ENCODE measurements at places on chromosomes 7 and 10.

DNA sequence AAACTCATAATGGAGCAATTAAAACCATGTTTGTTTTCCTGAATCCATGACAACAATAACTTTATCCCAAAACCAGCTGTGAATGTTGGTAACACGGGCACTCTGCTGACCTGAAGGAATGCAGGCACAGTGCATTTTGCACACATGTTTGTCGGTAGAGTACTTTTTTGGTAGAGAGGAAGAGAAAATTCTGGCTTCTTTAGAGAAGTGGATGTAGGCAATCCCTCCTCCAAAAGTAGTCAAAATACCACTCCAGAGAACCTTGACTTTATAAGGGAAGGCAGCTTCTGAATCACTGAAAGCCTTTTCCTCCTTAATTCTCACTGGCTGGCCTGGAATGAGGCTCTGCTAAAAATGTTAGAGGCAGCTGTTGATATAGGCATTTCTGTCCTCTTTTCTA lies 15.8 kb upstream of the ACTA2 start:
- DNase-seq = no peak

- DNase-seq = no peak
Measured at GRCh38 chr10:1102831-1103230, 46.6 kb downstream of the WDR37 start.

GRCh38 chr7:155360495-155361345 lies 63.0 kb downstream of the INSIG1 start:
- no peak for DNase-seq

DNA sequence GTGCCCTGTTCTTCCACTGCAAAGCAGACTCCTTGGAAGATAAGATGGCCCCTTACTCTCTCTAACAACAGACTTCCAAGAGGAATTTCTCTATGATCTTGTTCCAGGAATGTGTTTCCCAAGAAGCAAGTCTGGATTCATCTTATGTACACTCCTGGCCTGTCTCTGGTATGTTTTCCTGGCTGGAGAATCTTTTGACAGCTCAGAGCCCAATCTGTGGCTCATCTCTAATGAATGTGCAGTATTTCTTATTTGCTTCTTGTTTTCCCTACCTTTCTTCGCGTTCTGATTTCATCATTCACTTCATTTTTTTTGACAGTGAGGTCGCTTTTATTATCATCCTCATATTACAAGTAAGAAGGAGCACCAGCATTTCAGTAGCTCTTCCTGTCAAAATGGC lies 53.0 kb upstream of the PITRM1 start:
- no peak for DNase-seq

GRCh38 chr7:46131916-46132795 lies 211.1 kb upstream of the IGFBP3 start:
- DNase-seq = no peak

DNA sequence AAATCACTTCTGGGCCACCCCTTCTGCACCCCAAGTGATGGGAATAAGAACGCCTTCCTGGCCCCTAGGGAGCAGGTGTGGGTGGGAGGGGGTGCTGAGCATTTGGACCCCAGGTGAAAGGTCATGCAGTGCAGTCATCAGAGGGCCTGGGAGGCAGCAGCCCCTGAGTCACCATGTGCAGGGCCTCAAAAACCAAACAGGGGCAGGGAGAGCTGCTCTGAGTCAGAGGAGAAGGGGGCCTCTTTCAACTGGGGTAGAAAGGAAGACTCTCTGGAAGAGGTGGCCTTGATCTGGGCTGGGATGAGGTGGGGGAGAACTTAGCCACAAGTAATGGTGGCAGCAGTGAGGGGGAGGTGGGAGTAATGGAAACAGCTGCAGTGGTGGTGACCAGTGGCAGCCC lies 164.3 kb downstream of the BUB3 start:
- DNase-seq = no peak

DNA sequence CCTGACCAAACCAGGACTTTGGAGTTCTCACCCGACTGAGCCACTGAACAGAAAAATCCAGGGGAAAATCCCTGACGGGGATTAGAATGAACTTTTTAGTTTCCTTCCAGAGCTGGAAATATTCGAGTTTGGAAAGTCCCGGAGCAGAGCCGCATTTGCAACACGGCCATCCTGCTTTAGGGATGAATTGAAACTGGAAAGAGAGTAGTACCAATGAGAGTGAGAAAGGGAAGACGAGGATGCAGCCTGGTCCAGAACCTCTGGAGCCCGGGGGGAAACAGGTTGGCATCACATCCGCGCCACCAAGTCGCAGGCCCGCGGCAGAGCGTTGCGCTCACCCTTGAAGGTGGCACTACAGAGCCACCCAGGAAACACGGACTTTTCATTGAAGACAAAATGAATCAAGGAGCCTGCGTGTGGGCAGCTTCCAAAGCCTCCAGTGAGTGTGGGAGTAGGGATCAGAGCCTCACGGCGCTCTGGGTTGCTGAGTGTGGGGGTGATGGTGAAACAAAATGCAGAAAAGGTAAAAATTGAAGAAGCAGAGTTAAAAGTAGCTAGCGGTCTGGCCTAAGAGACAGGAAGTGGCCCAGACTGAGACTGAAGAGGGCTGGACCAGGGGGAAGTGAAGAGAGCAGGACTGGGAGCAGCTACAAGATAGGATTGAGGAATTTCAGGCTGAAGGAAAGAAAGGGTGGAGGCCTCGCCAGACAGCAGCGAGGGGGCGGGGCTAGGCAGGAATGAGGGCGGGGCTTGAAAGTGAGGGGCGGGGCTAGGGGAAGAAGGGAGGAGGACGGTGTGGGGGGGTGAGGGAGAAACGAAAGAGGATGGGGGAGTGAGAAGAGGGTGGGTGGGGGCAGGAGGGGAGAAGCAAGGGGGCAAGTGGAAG lies 1.8 kb downstream of the SMURF1 start:
- peak; percentile 75 for DNase-seq

- peak; percentile 9 for DNase-seq
Measured at GRCh38 chr10:4306871-4307270, 519.1 kb upstream of the AKR1E2 start.

DNA sequence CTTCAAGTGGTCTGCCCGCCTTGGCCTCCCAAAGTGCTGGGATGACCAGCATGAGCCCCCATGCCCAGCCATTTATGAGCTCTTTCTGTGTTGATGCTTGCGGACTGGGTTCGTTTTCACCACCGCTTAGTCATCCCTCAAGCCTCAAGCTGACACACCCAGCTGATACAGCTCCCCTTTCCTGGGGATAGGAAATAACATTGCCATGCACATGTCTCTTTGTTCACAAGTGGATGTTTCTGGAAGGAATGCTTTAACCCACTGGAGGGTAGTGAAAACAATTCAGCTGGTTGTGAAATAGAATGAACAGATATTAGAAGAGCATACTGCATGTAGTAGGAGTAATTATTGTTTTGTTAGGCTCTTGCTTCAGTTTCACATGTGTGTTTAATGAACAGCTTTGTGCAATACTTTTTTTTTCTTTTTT lies 8.5 kb upstream of the METTL27 start:
- peak; percentile 60 for DNase-seq

DNA sequence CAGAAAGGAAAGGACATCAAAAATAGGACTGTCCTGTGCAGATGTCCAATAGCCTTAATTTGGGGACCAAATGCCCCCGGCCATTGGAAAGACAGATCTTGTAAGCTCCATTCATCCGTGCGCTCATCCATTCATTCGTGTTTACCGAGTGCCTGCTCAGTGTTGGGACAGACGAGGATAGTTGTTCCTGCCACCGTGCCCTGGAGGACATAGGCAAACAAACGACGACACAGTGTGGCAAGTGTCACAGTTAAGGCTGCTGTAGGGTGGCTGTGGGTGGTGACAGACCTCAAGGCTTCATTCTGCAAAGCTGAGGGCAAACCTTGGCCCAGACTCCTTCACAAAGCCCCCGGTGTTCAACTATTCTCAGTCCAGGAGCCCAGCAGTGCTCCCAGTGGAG lies 27.6 kb downstream of the MKI67 start:
- no peak for DNase-seq

- DNase-seq = no peak
Measured at GRCh38 chr7:24713850-24714675, 43.2 kb downstream of the GSDME start.

DNA sequence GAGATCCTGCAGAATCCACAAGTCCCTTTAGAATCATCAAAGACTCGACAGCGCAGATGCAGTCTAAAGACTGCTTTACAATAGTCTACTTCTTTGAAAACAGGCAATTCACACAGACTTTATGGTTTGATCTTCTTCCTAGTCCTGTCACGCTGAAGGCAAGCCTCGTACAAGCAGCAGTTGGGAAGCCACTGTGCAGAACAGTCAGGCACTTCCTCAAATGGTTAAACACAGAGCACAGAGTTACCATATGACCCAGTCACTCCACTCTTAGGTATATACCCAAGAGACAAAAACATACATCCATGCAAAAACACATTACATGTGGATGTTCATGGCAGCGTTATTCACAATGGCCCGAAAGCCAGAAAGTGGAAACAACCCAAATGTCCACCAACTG lies 41.4 kb downstream of the LRRC20 start:
- DNase-seq = no peak

GRCh38 chr10:119308089-119308488 lies 100.7 kb downstream of the GRK5 start:
- no peak for DNase-seq

DNA sequence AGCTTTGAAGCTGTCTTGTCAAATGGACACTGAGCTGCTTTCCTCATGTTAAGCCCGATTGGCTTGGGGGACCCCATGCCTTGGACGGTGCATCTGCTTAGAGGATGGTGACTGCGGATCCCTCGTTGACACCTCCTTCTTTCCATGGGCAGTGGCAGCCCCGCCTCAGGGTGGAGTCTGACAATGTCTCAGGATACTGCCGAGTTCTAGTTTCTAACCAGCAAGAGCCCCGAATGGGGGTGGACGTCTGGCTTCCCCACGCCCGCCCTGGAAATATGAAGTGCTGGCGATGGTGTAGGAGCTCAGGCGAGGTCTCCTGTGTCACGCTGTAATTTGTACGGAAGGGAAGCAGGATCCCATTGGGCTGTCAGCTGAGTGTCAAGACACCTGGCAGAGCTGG lies 106.2 kb upstream of the CTBP2 start:
- DNase-seq = no peak

DNA sequence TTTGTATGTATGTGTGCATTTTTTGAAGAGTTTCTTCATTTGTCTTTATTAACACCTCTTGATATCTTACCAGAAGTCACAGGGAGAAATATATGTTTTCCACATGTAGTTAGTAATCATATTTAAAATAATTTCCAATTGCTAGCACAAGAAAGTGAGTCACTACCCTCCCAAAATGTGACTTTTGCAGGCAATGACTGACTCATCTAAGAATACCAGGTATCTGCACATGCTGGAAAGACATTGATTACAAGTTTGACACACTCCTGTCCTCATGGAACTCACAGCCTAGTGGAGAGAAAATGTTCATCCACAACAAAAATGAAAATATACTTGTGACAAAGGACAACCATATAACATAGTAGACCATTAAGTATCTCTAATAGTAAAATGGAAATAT lies 82.9 kb downstream of the SEMA3D start:
- DNase-seq = no peak

- DNase-seq = no peak
Measured at GRCh38 chr10:105071980-105072379, 430.9 kb downstream of the SORCS3 start.

GRCh38 chr10:97267671-97268070 lies 24.8 kb downstream of the ARHGAP19 start:
- DNase-seq = no peak

GRCh38 chr10:122240401-122240800 lies 30.7 kb upstream of the BTBD16 start:
- DNase-seq = no peak

DNA sequence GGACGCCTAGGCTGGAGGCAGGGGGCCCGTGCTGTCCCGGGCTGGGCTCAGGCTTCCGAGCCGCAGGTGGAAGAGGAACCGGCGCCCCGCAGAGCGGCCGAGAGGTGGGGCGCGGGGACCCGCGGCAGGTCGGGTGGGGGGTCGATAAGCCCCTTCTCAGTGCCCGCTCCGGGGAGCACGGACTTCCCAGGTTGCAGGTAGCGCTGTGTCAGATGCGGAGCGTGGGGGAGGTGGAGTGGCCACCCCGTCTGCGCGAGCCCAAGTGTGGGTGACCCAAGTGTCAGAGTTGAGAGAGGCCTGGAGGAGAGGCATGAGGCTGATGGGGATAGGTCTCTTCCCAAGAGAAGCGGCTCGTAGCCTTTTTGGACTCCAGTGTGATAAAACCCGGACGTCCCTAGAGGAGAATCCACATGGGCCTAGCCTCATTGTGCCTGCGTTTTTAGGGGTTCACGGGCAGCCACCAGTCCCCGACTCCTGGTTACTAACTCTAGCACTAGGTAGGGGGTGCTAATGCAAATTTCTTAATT lies 580 bp downstream of the EEPD1 start:
- no peak for DNase-seq

- DNase-seq = no peak
Measured at GRCh38 chr7:128497405-128497804, 20.9 kb downstream of the METTL2B start.

DNA sequence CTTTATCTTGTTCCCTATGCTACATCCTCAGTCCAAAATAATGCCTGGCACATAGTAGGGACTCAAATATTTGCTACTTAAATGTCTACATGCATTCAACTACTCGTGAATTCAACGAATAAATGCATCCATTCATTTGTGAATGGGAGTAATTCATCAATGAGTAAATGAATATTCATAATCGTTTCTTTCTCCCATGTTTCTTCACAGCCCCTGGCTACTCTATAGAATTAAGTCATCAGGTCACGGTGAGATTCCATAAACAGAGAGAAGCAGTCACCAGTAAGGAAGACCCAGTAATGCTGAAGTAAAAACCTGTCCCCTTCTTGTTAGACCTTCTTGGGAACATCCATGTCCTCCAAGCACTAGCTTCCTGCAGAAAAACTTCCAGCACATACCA lies 48.4 kb downstream of the ATE1 start:
- DNase-seq = no peak

GRCh38 chr7:1385809-1386622 lies 73.3 kb downstream of the MICALL2 start:
- DNase-seq = no peak

DNA sequence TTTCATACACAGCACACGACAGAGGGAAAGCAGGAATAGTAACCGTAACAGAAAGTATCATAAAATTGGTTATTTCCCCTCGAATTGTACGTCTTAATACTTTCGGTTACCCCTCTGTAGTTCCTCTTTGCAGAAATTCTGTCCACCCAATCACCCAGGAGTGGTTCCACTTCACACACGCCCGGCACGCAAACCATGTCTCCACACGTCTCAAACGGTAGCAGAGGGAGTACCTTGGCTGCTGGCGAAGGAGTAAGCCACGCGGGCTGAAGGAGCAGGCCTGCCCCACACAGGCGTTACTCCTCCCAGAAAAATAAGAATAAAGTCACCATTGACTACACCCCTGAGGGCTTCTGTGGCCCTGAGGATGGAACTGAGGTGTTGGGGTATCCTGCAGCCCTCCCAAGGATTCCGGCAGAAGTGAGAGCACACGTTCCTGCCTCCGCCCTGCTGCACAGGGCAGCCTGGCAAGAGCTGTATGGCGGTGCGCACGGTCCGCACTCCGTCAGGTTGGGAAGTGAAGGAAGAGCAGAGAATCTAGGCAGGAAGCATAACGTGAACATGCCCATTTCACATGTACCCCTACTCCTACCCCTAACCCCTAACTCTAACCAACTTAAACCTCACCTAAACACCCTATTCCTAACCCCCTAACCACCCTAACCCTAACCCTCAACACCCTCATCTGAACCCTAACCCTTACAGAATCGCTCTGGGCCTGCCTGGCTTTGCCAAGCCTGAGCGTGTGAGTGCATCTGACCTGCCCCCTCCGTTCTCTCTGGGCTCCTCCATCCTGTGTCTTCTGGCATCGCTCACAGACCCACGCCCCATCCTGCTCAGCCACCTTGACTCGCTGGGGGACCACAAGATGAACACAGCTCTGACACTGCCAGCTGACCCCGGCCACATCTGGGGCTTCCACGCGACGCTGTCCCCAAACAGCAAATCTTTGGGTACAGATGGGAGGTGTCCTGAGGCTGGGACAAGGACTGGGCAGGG lies 18.2 kb downstream of the GPR146 start:
- DNase-seq = no peak

Data from left colon (tissue), 2 donors.